ENCODE measurements at places on chromosomes 4 and X.

DNA sequence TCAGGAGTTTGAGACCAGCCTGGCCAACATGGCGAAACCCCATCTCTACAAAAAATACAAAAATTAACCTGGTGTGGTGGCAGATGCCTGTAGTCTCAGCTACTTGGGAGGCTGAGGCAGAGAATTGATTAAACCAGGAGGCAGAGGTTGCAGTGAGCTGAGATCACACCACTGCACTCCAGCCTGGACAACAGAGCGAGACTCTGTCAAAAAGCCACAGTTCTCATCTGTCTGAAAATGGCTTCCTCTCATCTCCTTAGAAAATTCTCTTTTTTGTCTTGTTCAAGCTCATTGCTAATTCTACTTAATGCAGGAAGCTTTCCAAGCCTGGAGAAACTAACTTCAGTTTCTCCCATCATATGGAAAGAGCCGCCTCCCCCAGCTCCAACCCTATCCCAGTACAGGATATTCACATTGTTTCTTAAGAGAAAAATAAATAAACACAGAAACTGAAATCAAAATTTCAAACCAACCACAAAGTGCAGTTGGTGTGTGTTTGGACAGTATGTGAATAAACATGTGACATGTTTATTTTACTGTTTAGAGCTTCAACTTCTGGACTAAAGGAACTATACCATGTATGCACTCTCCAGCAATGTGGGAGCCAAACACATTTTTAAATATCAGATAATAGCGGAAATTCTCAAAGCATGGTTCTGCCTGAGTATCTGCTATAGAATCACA lies 55.0 kb upstream of the GAB1 start:
- DNase-seq, result no peak

DNA sequence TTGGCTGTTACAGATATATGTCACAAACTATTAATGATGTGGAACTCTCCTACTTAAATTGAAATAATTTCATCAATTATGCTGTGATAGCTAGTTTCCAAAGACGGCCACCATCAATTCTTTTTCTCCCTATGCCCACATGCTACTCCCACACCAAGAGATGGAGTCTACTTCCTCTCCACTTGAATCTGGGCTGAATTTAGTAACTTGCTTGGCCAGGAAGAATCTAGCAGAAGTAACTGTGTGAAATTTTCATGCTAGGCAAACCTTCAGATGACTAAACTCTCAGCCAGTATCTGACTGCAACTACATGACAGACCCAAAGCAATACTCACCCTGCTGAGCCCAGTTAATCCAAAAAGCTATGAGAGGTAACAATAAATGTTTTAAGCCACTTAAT lies 3.2 kb downstream of the SEPSECS start:
- no peak for DNase-seq

DNA sequence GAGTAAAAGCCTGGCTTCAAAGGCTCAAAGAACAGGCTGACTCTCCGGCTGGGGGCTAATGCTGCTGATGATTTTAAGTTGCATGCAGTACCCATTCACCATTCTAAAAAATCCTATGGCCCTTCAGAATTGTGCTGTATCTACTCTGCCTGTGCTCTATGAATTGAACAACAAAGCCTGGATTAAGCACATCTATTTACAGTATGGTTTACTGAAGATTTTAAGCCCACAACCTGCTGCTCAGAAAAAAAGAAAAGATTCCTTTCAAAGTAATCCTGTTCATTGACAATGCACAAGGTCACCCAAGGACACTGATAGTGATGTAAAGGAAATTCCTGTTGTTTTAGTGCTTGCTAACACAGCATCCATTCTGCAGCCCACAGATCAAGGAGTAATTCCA lies 84.9 kb upstream of the SFRP2 start:
- DNase-seq, result no peak

DNA sequence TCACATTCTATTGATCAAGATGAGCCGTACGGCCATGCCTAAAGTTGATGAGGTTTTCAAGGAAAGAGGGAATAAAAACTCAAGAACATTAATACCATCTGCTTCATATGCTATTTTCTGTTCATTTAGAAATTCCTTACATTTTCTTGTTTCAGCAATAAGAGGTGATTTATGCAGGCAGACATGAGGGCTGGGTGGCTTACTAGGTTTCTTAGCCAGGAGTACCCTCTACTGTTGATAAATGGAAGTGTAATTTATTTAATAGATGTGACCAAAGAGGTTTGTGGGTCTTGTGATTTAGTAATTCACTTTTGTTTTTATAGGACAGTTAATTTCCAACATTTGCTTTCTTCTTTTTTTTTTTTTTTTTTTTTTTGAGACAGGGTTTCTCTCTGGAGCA lies 6.4 kb upstream of the SMIM9 start:
- DNase-seq, result no peak

DNA sequence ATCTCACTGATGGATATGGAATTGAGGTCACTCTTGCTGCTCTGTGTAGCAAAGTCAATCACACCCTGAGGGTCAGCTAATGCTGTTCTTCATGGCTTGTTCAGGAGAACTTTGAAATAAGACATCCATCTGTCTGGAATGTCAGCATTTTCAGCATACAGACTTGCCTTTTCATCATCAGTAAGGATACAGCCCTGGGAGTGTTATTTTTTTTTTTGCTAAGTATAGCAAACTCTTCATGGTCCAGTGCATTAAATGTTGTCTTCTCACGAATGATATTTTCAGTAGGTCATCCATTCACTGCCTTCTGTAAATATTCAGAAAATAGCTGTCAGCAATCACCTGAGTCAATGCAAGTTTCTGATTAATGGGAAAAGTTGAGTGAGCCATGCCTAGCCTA lies 268.8 kb upstream of the SMIM31 start:
- no peak for DNase-seq

DNA sequence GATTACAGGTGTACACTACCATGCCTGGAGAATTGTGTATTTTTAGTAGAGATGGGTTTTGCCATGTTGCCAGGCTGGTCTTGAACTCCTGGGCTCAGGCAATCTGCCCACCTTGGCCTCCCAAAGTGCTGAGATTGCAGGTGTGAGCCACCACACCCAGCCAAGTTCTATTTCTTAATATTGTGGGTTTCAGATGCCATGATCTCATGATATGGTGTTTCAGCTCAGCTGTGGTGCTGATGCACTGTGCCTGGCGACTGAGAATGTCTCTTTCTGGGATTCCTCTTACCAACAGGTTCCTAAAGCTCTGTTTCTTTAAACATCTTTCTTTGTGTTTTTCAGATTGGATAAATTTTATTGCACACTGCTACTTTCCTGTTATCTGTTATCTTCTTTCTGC lies 17.3 kb upstream of the NDUFC1 start:
- no peak for DNase-seq

GRCh38 chr4:57231781-57232180 lies 121.6 kb upstream of the IGFBP7 start:
- DNase-seq, result no peak

- DNase-seq, result no peak
Observed at GRCh38 chr4:146143888-146144287, 31.6 kb upstream of the LSM6 start.

Data from stimulated activated CD4-positive, alpha-beta T cell treated with anti-CD3 and anti-CD28 coated beads, Interleukin-12 subunit alpha, Interleukin-12 subunit beta, amount 100 ng/mL, for 4 hours (primary cell).